ENCODE measurements at places on chromosomes 2 and 18.

GRCh38 chr2:77147153-77147552 is 375.0 kb downstream of the LRRTM4 start:
- DNase-seq: no peak

GRCh38 chr2:15521641-15522181 is 39.4 kb downstream of the NBAS start:
- no peak for DNase-seq

DNA sequence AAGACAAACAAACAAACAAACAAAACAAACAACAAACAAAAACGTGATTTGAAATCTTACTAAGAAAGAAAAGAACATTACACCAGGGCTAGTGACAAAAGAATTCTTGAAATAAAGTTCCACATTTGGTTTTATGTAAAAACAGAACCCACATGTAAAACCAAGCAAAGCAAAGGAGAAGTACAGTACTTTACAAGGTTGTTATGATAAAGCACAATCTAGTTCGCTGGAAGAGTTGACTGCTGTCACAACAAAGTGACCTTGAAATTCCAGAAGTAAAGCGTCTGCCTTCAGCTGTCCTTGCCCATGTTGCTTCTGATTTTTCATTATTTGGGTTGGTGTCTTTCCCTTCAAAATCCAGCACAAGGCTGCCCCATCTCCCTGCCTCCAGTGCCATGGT is 94.8 kb upstream of the CYRIA start:
- no peak for DNase-seq

- DNase-seq: no peak
These were observed 306.0 kb upstream of the COL3A1 start for GRCh38 chr2:188668017-188668680.

GRCh38 chr2:24731923-24732322 is 61.3 kb downstream of the PTRHD1 start:
- no peak for DNase-seq

All from CD4-positive, alpha-beta T cell treated with Interleukin-6 at 100 ng/mL for 8 hours (primary cell).